ENCODE measurements at places on chromosomes 1 and 21.

GRCh38 chr1:173562813-173563212, 40.1 kb downstream of the SLC9C2 start:
- H3K4me3 ChIP-seq, result no peak overlapping the region

DNA sequence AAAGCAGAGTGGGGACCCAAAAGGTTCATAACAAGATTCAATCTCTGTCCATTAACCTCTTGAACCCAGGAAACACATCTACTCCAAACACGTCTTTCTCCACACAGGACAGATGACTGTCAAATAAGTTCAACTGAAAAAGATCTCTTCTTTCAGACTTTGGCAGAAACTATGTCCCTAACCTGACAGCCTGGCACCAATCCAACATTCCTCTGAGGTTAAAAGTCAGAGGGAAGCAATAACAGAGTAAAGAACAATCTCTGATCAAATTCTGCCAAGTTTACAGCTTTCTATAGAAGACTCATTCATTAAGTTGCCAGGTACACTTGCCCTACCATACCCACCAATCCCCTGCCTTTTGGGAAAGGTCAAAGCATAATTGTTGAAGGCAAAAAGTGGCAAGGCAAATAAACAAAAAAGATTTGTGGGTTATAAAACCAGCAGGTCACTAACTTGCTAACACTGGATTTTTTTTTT, 31.9 kb downstream of the OTUD7B start:
- peaks cover 8% of the 10 kb centered on the region for H3K4me1 ChIP-seq
- no peak overlapping the region for H3K4me3 ChIP-seq
- DNase-seq, result no peak
- no peak overlapping the region for H3K27ac ChIP-seq
- H3K27me3 ChIP-seq, result no peaks in the 10 kb centered on the region
- H3K36me3 ChIP-seq, result no peaks in the 10 kb centered on the region

DNA sequence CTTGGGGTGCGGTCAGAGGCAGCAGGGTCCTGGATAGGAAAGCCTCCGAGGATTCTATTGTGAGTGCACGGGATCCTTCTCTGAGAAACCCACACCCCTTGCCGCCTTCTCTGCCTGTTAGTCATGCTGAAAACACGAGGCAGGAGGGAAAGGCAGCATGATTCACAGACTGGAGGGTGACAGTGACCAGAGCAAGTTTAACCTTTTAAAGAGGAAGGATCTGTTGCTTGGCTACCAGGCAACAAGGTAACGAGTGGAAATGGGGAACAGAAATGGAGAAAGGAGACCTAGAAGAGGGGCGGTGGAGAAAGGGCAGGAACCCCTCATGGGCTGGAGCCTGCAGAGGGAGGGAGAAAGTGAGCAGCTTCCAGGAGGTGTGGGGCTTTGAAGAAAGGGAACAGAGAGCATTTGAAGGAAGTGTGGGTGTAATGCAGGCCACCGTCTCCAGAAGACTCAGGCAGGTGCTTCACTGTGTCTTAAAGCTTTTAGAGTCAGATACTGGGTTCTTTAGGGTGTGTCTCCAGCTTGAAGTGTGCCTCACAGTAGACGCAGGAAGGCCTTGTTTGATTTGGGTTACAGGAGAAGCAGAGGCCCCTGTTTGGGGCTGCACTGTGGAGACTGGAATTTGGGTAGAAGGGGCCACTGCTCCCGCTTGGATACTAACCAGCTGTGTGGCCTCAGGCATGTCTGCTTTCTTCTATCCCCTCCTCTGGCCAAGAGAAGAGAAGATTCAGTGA, 19.1 kb downstream of the OPTC start:
- peaks cover 14% of the 10 kb centered on the region for H3K4me1 ChIP-seq
- H3K27me3 ChIP-seq, result no peaks in the 10 kb centered on the region
- H3K36me3 ChIP-seq, result no peaks in the 10 kb centered on the region
- no peak overlapping the region for H3K4me3 ChIP-seq
- H3K27ac ChIP-seq, result peak overlapping the region; percentile 89

- no peak overlapping the region for H3K27ac ChIP-seq
- no peak overlapping the region for H3K4me3 ChIP-seq
- no peak for DNase-seq
- H3K36me3 ChIP-seq, result no peaks in the 10 kb centered on the region
- H3K27me3 ChIP-seq, result no peaks in the 10 kb centered on the region
- no peaks in the 10 kb centered on the region for H3K4me1 ChIP-seq
These were observed 102.7 kb downstream of the RASAL2 start for GRCh38 chr1:178196631-178197030.

DNA sequence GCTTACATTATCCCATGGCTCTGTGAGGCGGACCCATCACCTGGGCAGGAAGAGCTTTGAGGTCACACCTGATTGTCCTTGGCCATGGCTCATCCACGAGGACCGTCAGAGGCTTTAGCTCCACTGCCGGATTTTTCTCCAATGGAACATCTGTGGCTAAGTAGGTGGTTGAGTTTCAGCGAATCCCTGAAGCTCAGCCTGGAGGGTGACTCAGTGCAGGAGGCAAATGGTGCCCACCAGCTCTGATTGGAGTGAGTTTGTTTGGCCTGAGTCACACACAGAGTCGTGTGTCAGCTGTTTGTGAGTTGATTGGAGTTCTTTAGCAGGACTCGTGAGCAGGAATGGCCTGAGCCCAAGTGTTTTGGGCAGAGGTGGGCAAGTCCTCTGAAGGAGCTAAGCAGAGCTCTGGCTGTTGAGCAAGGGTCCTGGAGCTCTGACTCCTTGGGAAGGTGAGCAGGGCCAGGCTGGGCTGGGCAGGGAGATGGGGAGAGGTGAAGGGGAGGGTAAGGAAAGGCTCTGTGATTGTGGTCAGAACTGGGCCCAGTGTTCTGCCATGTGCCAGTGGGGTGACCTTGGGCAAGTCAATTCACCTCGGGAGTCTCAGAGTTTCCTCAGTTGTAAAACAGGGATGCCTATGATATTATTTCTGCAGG, 2.0 kb downstream of the SLC6A17 start:
- DNase-seq, result no peak
- no peaks in the 10 kb centered on the region for H3K36me3 ChIP-seq
- no peaks in the 10 kb centered on the region for H3K4me1 ChIP-seq
- peaks cover 15% of the 10 kb centered on the region for H3K27me3 ChIP-seq
- H3K4me3 ChIP-seq, result no peak overlapping the region

DNA sequence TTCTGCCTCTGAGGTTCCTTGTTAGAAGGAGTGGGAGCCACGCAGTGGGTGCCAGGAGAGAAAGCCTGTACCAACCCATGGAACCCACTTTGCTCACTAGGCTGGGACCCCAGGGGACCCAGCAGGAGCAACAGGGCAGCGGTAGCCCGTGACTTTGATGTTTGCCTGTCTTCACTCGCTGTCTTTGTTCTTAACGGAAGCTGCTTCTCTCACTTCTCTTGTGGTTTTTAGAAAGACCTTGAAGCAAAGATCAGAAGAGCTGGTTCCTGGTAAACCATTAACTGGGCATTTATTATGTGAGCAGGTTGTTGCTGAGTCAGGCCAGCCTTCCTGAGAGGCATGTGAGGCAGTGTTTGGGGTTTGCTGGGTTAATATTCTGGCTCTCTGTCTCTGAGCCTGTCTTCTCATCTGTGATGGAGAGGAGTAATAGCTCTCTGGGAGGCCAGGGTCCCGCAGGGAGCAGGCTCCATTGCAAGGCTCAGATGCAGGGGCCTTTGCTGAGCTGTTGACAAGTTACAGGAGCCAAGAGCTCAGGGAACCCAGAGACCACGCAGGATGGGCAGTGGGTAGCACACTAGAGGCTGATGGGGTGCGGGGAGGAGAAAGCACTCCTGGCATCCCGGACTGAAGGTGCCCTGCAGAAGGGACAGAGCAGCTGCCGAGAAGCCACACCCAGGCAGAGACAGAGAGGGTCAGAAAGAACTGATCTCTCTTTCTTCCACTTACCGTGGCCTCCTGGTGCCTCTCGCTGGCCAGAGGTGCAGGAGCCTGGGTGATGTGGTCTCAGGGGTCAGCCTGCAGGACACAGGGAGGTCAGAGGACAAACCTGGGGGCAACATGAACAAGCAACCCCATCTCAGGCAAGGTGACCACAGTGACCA, 367.5 kb upstream of the C1orf174 start:
- no peak for DNase-seq
- no peak overlapping the region for H3K27ac ChIP-seq
- no peaks in the 10 kb centered on the region for H3K27me3 ChIP-seq
- no peak overlapping the region for H3K4me3 ChIP-seq
- no peaks in the 10 kb centered on the region for H3K4me1 ChIP-seq

DNA sequence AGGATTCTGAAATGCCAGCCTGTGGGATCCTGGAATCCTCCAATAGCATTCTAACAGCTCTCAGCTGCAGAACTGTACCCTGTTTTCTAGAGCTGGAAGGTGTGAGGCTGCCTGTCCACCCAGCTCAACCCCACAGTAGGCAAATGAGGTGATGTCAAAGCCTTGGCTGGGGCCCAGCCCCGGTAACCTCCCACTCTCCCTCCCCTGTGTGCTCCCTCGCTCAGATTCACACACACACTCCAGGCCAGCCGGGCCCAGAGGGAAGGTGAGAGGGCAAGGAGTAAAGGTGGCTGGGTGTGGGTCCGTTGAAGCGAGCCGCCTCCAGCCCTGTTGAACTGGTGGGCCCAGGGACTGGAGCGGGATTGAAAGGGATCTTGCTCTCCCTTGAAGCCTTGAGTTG, at the start of gene BSND:
Gene BSND (plus strand): TSS at position 257 of the 400 bp plus-strand sequence. CDS start 254 bp downstream, outside the sequence.
- no peak within 1 kb of the TSS for H3K27ac ChIP-seq
- H3K36me3 ChIP-seq, result no peaks in the 10 kb centered on the region
- DNase-seq, result no peak
- H3K27me3 ChIP-seq, result no peaks in the 10 kb centered on the region

GRCh38 chr1:113129529-113130185, 56.7 kb downstream of the LRIG2 start:
- no peaks in the 10 kb centered on the region for H3K36me3 ChIP-seq
- no peaks in the 10 kb centered on the region for H3K27me3 ChIP-seq
- DNase-seq, result no peak
- H3K27ac ChIP-seq, result no peak overlapping the region
- H3K4me3 ChIP-seq, result no peak overlapping the region

- H3K36me3 ChIP-seq, result no peaks in the 10 kb centered on the region
- no peak for DNase-seq
- H3K4me3 ChIP-seq, result no peak overlapping the region
- no peaks in the 10 kb centered on the region for H3K4me1 ChIP-seq
- H3K27me3 ChIP-seq, result no peaks in the 10 kb centered on the region
These were observed 10.8 kb downstream of the SLC45A3 start for GRCh38 chr1:205669341-205670149.

DNA sequence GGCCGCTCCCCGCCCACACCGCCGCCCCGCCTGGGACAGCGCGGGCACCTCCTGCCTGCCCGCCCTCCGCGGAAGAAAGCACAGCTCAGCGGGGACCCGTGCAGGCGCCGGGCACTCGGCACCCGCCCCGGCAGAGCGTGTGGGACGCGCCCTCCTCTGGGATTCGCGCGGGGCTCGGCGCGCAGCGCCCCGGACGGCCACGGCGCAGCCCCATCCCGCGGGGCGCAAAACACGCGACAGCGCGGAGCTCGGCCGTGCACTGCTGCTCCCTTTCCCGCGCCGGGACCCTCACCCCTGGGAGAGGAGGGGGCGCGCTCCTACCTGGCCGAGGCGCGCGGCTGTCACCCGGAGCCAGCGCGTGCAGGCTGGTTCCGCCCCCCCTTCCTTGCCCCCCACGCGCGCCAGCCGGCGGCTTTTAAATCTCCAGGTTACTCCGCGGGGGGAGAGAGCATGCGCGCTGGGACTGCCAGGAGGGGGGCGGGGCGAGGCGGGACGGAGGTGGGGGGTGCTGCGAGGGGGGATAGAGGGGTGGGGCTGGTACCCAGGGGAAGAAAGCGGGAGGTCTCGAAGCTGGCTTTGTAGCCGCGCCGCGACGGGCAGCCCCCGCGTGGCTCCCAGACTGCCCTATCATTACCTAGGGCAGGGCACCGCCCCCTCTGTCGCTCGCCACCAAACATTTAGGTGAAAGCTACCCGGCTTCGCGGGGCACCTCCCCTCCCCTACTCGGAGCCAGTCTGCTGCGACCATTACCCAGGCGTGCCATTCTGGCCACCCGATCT, at the start of gene SLC45A3:
Gene SLC45A3 (minus strand): TSS at position 437 of the 779 bp plus-strand sequence. CDS start 15,853 bp downstream, outside the sequence.
- peak within 1 kb of the TSS; percentile 10 for H3K4me3 ChIP-seq
- no peaks in the 10 kb centered on the region for H3K36me3 ChIP-seq
- no peak for DNase-seq
- peak within 1 kb of the TSS; percentile 59 for H3K27ac ChIP-seq
- H3K27me3 ChIP-seq, result no peaks in the 10 kb centered on the region

GRCh38 chr1:116760996-116761665, 6.9 kb downstream of the CD2 start:
- no peaks in the 10 kb centered on the region for H3K4me1 ChIP-seq
- no peak overlapping the region for H3K27ac ChIP-seq
- H3K36me3 ChIP-seq, result no peaks in the 10 kb centered on the region
- DNase-seq, result no peak
- no peak overlapping the region for H3K4me3 ChIP-seq
- no peaks in the 10 kb centered on the region for H3K27me3 ChIP-seq

GRCh38 chr1:237748171-237748960, 142.4 kb downstream of the ZP4 start:
- no peaks in the 10 kb centered on the region for H3K36me3 ChIP-seq
- H3K4me1 ChIP-seq, result no peaks in the 10 kb centered on the region
- H3K4me3 ChIP-seq, result no peak overlapping the region
- H3K27ac ChIP-seq, result no peak overlapping the region
- H3K27me3 ChIP-seq, result no peaks in the 10 kb centered on the region
- DNase-seq, result no peak

- peak; percentile 47 for DNase-seq
- H3K4me3 ChIP-seq, result no peak overlapping the region
- peaks cover 3% of the 10 kb centered on the region for H3K4me1 ChIP-seq
These were observed 15.9 kb downstream of the SLC27A3 start for GRCh38 chr1:153790966-153791647.

GRCh38 chr21:14677013-14677412, 130.9 kb upstream of the SAMSN1 start:
- no peak overlapping the region for H3K4me3 ChIP-seq
- H3K4me1 ChIP-seq, result no peaks in the 10 kb centered on the region
- no peak for DNase-seq
- H3K36me3 ChIP-seq, result no peaks in the 10 kb centered on the region
- no peaks in the 10 kb centered on the region for H3K27me3 ChIP-seq

DNA sequence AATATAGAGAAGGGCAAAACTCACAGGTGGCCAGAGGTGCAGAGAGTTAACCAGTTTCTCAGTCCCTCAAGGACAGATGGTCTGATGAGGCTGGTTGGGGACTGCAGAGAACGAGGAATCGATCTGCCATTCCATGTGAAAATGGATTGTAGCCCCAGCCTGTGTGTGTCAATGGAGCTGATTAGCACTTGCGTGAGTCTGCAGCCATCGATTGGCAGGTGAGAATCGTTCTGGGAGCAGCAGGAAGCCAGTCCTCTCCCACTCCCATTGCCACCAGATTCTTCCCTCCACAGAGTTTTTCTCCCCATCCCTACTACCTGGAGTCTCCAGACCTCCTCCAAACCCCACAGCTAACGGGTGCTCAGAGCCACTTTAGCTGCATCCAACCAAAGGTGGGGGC, 18.3 kb upstream of the PSMB2 start:
- no peaks in the 10 kb centered on the region for H3K27me3 ChIP-seq
- H3K36me3 ChIP-seq, result no peaks in the 10 kb centered on the region
- H3K27ac ChIP-seq, result no peak overlapping the region
- H3K4me3 ChIP-seq, result no peak overlapping the region

DNA sequence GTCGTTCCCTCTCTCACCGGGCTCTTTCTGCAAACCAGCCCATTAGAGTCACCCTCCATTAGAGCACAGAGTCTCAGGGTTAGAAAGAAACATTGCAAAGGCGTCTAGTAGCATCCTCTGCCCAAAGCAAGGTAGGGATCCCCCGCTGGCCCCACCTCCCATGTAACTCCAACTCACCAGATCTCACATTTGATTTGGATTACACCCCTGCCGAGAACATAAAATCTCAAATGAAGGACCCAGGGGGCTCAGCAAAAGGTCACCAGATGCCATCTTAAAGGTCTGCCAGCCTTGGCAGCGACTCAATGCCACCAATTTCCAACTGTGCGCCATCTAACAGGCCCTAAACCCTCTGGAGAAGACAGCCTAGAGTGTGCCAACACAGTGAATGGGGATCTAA, 14.1 kb downstream of the C1orf87 start:
- no peak overlapping the region for H3K4me3 ChIP-seq
- H3K27ac ChIP-seq, result no peak overlapping the region
- no peaks in the 10 kb centered on the region for H3K4me1 ChIP-seq
- no peak for DNase-seq

All from uterus (tissue), 4 donors.